ENCODE measurements at places on chromosomes 6 and 20.

DNA sequence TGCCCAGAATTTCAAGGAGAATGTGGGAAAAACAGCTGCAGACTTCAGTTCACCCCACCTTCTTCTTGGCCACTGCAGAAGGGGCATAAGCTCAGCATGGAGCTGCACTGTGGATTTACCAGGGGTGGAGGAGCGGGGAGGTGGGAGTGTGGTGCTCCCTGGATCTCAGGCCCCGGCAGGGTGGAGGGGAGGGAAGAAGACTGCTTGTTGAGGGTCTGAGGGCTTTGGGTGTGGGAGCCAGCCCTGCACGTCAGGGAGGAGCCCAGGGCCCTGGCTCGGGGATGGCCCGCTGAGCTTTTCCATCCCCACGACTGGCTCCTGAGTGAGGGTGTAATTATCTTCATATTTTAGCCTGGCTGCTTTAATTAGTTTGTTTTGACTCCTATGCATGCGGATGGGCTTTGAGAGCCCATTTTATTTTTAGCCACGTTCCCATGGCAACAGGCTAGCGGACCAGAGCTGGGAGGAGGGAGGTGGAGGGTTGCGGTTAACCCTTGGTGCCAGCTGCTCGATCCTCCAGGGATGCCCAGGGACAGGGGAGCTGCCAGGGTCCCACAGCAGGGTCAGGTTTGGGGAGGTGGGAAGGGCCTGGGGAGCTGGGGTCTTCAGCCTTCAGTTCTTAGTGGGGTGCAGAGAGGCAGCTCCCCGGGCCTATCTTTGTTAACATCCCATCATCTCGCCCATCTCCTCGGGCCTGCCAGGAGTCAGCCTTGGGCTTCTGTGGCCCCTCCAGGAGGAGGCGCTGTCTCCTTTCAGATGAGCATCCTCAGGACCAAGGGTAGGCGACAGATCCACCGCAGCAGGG is 68.2 kb downstream of the RAB44 start:
- no peak overlapping the region for H3K27ac ChIP-seq
- H3K36me3 ChIP-seq = no peaks in the 10 kb centered on the region
- no peaks in the 10 kb centered on the region for H3K27me3 ChIP-seq
- peak; percentile 68 for DNase-seq
- H3K4me3 ChIP-seq = no peak overlapping the region

DNA sequence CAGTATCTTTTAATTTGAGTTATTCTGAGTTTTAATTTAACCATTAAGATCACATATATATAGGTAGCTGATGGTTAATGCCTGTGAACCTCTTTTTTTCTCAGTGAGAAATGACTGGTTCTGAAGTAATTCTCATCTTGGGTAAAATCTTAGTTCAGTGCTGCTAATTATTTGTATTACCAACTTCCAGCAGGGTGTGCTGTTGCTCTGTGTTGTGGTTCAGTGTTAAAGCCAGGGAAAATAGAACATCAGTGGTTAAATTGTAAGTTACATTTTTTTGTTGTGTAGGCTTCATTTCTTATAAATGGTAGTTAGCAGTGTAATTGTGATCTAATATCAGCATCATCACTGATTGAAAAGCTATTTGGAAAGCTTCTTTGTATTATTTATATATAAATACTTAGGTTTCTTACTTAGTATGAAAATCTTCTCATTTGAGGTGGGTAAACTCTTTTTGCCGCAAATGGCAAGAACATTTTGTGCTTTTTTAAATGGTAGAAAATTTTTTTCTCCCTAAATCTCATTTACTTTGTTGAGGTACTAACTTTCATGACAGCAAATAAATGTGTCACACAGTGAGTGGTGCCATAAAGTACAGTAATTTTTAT is 43.7 kb downstream of the CDC5L start:
- DNase-seq = peak; percentile 12
- H3K4me1 ChIP-seq = no peaks in the 10 kb centered on the region
- H3K36me3 ChIP-seq = peaks cover 17% of the 10 kb centered on the region
- no peaks in the 10 kb centered on the region for H3K27me3 ChIP-seq
- no peak overlapping the region for H3K4me3 ChIP-seq
- H3K27ac ChIP-seq = no peak overlapping the region

- no peak overlapping the region for H3K27ac ChIP-seq
- DNase-seq = no peak
- H3K4me1 ChIP-seq = no peaks in the 10 kb centered on the region
- H3K4me3 ChIP-seq = no peak overlapping the region
These were observed 21.9 kb downstream of the TBXT start for GRCh38 chr6:166145751-166146150.

DNA sequence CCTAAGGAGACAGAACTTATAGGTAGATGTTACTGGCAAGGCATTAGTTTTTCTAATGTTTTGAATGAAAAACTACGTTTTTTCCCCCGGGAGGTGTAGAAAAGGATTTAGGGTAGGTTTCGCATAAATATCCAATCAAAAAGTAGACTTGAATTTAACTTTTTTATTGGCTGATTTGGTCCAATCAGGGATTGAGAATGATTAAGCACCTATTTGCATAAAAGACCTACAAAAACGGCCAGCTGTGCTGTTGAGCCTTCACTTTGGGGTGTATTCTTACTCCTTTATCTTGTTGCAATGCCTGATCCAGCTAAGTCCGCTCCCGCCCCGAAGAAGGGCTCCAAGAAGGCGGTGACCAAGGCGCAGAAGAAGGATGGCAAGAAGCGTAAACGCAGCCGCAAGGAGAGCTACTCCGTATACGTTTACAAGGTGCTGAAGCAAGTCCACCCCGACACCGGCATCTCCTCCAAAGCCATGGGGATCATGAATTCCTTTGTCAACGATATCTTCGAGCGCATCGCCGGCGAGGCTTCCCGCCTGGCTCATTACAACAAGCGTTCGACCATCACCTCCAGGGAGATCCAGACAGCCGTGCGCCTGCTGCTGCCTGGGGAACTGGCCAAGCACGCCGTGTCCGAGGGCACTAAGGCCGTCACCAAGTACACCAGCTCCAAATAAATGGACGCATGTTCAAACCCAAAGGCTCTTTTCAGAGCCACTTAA is 113.5 kb upstream of the BTN3A2 start:
- no peaks in the 10 kb centered on the region for H3K36me3 ChIP-seq
- H3K4me3 ChIP-seq = peak overlapping the region; percentile 82
- H3K27ac ChIP-seq = peak overlapping the region; percentile 70
- no peaks in the 10 kb centered on the region for H3K27me3 ChIP-seq
- DNase-seq = peak; percentile 21

GRCh38 chr20:57596998-57597939 is 23.0 kb downstream of the ZBP1 start:
- H3K36me3 ChIP-seq = no peaks in the 10 kb centered on the region
- DNase-seq = peak; percentile 75
- H3K4me1 ChIP-seq = peaks cover 7% of the 10 kb centered on the region
- H3K4me3 ChIP-seq = peak overlapping the region; percentile 34
- no peak overlapping the region for H3K27ac ChIP-seq

DNA sequence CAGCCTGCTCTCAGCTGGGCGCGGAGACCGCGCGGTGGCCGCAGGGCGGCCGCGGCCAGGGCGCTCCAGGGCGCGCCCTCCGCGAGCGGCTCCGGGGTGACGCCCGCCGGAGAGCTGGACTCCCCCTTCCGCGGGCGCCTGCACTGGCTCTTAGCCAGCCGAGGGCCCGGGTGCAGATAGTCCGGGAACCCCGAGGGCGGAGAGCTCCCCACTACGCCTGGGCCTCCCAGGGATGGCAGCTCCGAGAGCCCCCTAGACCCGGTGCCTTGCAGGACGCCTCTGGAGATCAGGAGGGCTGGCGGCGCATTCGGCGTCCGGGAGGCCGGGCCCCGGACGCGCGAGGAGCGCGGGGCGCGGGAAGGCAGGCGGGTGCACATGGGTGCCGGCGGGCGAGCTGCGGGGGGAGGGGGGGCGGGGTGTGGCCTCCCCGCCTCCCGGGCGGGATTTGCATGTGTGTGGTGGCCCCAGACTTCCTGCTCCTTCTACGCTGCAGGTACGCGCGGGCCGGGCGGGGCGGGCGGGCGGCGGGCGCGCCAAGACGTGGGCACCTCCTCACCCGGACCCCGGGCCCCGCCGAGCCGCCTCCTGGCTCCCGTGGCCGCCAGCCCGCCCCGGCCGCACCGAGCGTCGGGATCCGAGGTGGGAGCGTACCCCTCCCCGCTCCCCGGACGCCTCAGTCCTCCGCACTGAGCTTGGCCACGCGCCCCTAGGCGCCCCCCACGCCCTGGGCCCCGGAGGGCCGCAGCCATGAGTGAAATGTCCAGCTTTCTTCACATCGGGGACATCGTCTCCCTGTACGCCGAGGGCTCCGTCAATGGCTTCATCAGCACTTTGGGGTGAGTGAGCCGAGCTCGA is at the start of gene ITPR3:
ITPR3 (plus strand) TSS at position 467 of the 855 bp plus-strand sequence; CDS start at position 748, 281 bp downstream.
- H3K27me3 ChIP-seq = no peaks in the 10 kb centered on the region
- peak within 1 kb of the TSS; percentile 90 for H3K4me3 ChIP-seq
- H3K36me3 ChIP-seq = no peaks in the 10 kb centered on the region
- DNase-seq = peak; percentile 81
- peaks cover 41% of the 10 kb centered on the region for H3K4me1 ChIP-seq

DNA sequence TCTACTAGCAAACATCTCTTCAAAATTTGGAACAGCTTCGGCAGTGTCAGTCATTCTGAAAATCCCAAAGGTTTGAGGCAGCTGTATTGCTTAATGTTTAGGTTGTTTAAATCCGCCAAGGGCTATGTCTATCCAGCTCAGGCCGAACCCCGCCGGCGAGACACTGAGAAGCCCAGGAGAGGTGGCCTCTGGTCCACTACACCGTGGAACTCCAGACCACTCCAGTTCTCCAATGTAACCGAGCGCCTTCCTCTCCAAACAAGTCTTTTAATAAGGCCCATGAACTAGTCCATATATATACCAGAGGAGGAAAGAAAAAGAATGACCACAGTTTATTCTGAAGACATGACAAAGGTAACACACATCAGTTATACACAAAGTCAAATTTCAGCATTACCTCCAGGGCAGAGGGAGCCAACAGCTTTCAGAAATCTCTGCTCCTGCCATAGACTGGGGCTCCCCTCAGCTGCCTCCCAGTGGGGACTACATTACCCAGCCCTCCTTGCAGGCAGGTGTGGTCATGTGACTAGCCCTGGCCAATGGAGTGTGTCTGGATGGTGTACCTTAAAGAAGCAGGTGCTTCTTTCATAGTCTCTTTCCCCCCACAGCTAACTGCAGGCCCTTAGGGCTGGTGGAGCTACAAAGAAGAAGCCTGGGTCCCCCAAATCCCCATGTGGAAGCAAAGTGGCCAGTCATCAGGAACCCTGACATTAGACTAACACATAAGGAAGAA is at the start of gene RAMACL:
RAMACL (minus strand) TSS at position 255 of the 733 bp plus-strand sequence; CDS start at position 54, 201 bp downstream.
- H3K27me3 ChIP-seq = no peaks in the 10 kb centered on the region
- no peak within 1 kb of the TSS for H3K4me3 ChIP-seq
- peak; percentile 70 for DNase-seq
- H3K27ac ChIP-seq = no peak within 1 kb of the TSS
- no peaks in the 10 kb centered on the region for H3K4me1 ChIP-seq

GRCh38 chr6:170473301-170473717 is 79.8 kb downstream of the PSMB1 start:
- H3K4me3 ChIP-seq = no peak overlapping the region
- no peak for DNase-seq
- H3K27me3 ChIP-seq = peaks cover 7% of the 10 kb centered on the region
- H3K4me1 ChIP-seq = no peaks in the 10 kb centered on the region
- no peak overlapping the region for H3K27ac ChIP-seq
- H3K36me3 ChIP-seq = no peaks in the 10 kb centered on the region

GRCh38 chr6:130244728-130245127 is 22.0 kb upstream of the SAMD3 start:
- no peak overlapping the region for H3K27ac ChIP-seq
- H3K4me3 ChIP-seq = no peak overlapping the region
- no peaks in the 10 kb centered on the region for H3K36me3 ChIP-seq
- H3K4me1 ChIP-seq = no peaks in the 10 kb centered on the region

GRCh38 chr20:62089393-62089792 is 23.7 kb upstream of the TAF4 start:
- H3K4me3 ChIP-seq = no peak overlapping the region
- no peaks in the 10 kb centered on the region for H3K36me3 ChIP-seq
- H3K4me1 ChIP-seq = no peaks in the 10 kb centered on the region
- H3K27me3 ChIP-seq = no peaks in the 10 kb centered on the region

GRCh38 chr6:47023573-47023972 is 18.6 kb downstream of the ADGRF1 start:
- no peak for DNase-seq
- no peaks in the 10 kb centered on the region for H3K36me3 ChIP-seq
- no peaks in the 10 kb centered on the region for H3K27me3 ChIP-seq
- H3K4me1 ChIP-seq = no peaks in the 10 kb centered on the region
- H3K4me3 ChIP-seq = no peak overlapping the region

- H3K36me3 ChIP-seq = no peaks in the 10 kb centered on the region
- H3K4me1 ChIP-seq = no peaks in the 10 kb centered on the region
- no peak for DNase-seq
- no peak overlapping the region for H3K4me3 ChIP-seq
- no peaks in the 10 kb centered on the region for H3K27me3 ChIP-seq
- H3K27ac ChIP-seq = no peak overlapping the region
These were observed 443.8 kb downstream of the KIF16B start for GRCh38 chr20:16129411-16129810.

- H3K36me3 ChIP-seq = peaks cover 50% of the 10 kb centered on the region
- H3K27ac ChIP-seq = no peak overlapping the region
- H3K27me3 ChIP-seq = no peaks in the 10 kb centered on the region
- peaks cover 12% of the 10 kb centered on the region for H3K4me1 ChIP-seq
These were observed 24.5 kb upstream of the TCFL5 start for GRCh38 chr20:62885896-62886708.

DNA sequence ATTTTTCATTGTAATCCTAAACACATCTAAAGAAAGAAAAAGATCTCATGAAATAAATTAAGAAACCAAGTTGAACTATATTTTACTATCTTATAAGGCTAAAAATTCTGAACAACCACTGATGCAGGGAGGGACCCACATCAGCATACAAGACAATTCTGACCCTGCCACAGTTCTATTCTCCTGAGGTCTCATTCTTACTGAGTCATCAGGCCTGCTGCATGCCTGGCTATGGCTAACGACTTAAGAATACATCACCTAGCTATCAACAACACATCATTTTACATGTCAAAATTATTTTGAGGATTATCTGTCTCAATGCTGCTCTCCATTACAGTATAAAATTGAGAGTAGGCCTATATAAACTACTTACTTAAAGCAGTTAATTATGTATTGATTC is 52.9 kb downstream of the FBXL4 start:
- no peaks in the 10 kb centered on the region for H3K27me3 ChIP-seq
- peaks cover 6% of the 10 kb centered on the region for H3K36me3 ChIP-seq

GRCh38 chr6:168708984-168709383 is 268.0 kb downstream of the SMOC2 start:
- no peak overlapping the region for H3K4me3 ChIP-seq
- H3K27me3 ChIP-seq = no peaks in the 10 kb centered on the region
- no peak for DNase-seq
- no peaks in the 10 kb centered on the region for H3K4me1 ChIP-seq
- no peaks in the 10 kb centered on the region for H3K36me3 ChIP-seq
- no peak overlapping the region for H3K27ac ChIP-seq

DNA sequence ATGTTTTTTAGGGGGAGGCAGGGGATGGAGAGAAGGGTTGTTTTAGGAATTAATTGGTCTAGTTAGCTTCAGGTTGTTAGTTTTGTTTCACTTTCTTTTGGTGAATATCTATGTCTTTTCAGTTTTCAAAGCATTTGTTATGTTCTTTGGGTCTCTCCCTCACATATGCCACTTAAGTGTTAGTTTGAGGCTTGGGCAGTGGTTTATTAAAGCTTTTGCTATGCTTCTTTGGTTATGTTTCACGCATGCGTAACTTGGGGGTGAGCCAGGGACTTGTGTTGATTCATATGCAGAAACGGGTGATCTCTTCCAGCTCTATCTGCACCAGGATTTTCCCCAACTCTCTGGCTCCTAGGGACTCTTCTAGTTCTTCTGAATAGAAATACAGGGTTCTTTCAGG is 11.4 kb upstream of the MMS22L start:
- H3K36me3 ChIP-seq = no peaks in the 10 kb centered on the region
- no peak overlapping the region for H3K4me3 ChIP-seq
- no peak overlapping the region for H3K27ac ChIP-seq
- no peaks in the 10 kb centered on the region for H3K27me3 ChIP-seq
- DNase-seq = no peak
